ENCODE measurements at places on chromosomes 16 and 17.

DNA sequence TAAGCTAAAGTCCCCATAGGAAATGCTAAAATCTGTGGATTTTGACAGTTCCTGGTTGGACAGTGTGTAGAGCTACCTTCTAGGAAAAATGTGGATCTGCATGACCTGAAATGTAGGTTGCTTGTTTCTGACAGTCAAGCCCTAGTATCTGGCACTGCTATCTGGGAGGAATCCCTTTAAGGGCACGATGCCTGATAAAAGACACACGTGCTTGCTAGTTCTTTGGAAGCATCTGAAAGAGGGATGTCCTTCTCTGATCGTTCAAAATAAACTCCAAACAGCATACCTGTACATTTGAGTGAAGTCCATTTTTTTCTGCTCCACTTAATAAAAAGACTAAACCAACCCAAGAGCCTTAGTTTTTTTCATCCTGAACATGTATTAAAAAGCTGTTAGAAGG, 101.3 kb downstream of the CDK5R1 start:
- DNase-seq: no peak

DNA sequence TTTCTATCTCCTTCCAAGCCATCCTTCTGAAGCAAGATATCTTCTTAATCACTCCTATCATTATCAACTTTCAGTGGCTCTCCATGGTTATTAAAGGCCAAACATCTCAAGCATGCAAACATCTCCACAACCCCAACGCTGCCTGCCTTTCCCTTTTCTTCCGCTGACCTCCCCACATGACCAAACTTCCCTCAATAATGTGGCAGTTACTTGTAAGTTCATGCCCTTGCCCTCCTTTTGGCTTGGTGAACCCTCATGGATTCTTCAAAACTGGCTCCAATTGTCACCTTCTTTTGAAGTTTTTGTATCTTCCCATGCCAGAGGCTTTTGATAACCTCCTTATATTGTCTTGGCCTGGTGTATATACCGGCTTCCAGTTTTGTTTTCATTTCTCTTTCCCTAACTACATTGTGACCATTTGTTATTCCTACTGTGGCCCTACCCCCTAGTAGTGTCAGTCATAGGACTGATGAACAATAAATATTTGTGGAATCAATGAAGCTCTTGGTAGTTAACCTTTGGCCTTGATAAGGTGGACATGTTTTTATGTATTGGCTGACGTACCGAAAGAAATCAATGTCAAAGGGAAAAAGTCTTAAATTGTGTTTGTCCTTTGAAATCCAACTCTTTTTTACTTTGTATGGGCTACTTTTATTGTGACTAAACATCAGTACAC, 19.9 kb upstream of the SMIM36 start:
- DNase-seq: no peak

DNA sequence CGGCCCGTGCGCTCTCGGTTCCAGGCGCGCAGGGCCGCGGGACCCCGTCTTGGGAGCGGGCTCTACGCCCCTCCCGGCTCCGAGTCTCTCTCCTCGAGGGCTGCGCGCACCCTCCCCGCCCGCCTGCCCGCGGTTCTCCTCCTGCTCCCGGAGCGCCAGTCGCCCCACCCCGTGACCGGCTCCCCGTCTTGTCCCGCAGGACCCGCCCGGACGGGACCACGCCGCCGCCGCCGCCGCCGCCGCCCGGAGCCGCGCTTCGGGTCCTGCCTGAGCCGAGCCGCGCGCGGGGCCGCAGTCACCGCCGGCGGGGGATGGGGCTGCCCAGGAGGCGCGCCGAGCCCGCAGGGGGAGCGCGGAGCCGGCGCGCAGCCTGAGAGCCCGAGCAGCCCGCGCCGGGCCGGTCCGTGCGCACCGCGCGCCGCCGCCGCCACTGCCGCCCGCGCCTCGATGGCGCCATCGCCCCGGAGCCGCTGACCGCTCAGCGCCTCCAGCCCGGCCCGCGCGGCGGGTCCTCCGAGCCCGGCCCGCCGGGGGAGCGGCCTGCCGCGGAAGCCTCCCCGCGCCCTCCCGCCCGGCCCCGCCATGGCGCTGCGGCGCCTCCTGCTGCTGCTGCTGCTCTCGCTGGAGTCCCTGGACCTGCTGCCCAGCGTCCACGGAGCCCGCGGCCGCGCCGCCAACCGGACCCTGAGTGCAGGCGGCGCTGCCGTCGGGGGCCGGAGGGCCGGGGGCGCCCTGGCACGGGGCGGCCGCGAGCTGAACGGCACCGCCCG, at the start of gene SHISA6:
TSS of gene SHISA6 (plus strand) at position 373 of the 770 bp plus-strand sequence.
- DNase-seq: no peak

DNA sequence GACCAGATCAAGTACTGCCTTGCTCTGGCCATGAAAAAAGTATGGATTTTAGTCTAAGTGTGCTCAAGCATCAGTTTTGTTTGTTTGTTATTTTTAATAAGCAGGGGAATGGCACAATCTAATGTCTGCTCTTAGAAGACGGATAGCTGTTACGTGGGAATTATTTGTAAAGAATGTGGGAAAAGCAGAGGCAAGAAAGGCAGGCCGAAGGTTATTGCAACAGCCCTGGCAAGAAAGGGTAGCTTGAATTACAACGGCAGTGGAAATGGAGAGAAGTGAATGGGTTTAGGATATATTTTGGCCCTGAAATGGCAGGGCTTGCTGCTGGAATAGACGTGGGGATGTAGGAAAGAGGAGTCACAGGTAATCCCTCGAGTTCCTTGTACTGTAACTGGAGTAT, 987 bp upstream of the HASPIN start:
- DNase-seq: no peak

GRCh38 chr16:46586011-46586577, 35.1 kb downstream of the SHCBP1 start:
- DNase-seq: no peak

- DNase-seq: no peak
Observed at GRCh38 chr16:7605812-7606211, 273.2 kb downstream of the RBFOX1 start.

GRCh38 chr17:72987166-72987565, 105.3 kb downstream of the SLC39A11 start:
- DNase-seq: no peak

DNA sequence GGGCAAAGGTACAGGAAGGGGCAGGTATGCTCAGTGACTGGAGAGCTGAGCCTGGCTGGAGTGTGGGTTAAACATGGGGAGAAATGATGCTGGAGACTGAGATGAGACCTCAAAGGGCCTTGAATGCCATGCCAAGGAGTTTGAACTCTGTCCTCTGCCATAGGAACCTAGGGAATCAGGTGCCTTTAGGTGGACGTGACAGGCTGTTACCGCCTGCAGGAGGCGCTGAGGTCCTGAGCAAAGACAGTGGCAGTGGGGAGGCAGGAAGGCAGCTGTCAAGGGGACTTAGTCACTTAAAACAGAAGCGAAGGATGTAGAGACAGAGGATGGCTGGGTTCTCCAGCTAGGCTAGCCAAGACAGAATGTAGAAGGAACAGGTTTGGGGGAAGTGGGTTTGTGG, 9.1 kb downstream of the PSMB3 start:
- no peak for DNase-seq

- no peak for DNase-seq
Observed at GRCh38 chr17:4580291-4580690, 4.0 kb upstream of the SMTNL2 start.

- DNase-seq: no peak
Observed at GRCh38 chr17:73933871-73934270, 269.6 kb upstream of the RPL38 start.

DNA sequence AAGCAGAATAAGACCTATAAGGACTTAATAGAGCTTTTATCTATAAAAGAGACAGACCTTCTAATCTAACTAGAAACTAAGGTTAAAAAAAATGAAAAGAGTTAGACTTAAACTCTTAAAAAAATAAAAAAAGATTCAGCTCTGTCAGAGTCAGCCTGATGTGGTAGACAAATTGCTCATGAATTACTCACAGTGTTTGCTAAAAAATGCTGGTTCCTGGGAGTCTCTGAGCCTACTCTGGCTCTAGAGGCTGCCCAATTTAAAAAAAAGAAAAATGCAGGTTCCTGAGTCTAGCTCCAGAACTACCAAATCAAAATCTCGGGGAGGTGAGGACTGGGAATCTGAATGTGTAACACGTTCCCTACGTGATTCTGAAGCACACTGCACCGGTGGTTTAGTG, 18.1 kb downstream of the SOST start:
- DNase-seq: no peak

DNA sequence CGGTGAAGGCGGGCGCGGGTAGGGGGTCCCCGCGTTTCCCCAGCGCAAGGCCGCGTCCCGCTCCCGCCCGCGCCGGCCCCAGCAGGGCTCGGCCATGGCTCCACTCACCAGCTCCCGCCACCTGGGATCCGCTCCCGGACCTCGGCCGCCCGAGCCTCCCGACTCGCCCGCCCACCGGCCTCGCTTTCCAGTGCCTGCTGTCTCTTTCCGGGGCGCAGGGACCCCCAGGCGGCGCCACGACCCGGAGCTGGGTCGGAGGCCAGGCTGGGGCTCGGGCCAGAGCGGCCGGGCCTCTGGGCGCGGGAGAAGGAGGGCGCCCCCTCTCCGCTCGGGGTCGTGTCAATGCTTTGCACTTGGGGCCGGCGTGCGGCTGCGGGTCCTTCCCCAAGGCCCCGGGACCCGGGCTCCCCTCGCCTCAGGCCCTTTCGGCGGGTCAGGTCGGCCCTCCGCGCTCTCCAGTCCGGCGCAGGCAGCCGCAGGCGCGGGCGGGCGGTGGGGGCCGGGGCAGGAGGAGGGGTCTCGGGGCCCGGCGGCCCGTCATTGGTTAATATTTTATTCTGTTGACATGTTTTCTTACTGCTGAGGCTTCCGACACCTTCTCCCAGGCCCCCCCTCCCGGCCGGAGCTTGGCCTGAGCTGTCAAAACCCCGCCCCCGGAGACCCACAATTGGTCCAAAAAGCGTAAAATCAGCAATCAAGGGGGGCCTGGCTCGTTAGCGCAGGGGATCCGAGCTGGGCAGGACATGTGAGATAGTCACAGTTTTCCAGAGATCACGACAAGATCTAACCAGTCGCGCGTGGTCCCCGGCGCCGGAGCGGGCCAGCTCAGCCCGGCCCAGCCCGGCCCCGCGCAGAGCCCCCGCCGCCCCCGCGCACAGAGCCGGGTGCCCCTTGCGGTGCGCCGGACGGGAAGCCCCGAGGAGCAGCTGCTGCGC, at the start of gene TBX2:
TSS of gene TBX2 (plus strand) at position 713 of the 935 bp plus-strand sequence. CDS start 334 bp downstream, outside the sequence.
- no peak for DNase-seq

GRCh38 chr17:17401271-17401781, 75.5 kb upstream of the MED9 start:
- DNase-seq: no peak

- DNase-seq: no peak
Observed at GRCh38 chr16:909281-910000, 61.3 kb downstream of the LMF1 start.

DNA sequence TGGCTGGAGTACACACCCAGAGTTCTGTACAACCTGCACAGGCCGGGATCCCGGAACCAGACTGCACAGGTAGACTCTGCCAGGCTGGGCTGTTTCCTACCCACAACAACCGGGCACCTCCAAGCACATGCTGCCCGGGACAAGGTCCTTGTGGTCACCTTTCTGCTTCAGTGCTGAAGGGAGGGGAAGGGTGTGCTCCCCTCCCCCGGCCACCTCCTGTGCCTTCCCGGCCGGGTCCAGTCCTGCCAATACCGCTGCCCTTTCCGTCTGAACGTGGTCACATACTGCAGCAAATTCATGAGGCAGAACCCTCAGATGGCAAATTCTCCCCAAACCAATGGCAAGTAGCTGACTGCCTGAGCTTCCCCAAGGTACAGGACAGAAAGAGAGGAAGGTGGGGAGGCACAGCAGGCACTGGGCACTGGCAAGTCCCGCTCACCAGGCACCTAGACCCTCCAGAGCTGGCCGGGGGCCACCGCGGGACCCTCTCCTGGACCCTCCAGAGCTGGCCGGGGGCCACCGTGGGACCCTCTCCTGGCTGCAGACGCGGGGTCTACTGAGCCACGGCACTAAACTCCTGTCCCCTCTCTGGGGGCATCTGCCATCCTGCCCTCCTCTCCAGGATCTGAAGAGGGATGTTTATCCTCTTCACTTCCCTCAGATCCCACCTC, 22.8 kb downstream of the SLC43A2 start:
- no peak for DNase-seq

DNA sequence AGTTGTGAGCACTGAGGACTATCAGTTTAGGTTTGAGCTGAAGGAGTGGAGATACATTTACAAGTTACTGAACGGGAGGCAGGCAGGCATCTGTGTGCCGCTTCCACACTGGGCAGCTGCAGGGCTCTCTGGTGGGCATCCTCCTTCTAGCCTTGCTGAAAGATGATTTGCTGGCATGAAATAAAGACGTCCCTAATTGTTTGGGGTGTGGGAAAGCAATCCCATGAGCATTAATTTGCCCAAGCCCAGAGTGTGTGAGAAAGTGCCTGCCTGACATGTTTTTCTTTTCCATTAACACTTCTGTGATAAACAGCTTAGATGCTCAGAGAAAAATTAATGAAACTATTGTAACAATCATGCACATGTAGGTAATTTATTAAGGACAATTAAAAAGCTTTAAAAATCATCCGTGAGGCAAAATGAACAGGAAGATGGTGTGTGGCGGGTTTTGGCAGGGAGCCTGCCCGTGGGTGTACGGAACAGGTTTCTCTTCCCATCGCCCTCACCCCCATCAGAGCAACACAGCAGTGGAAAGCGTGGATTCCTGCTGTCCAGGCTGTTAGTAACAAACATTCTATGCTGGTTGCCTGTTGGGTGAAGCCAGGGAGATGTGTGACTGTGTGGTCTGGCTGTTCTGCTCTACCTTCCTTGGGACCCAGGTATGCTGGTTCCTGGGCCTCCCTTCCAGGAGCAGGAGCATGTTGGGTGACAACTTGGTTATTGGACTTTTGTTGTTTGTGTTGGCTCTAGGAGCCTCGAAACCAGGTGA, 191.9 kb downstream of the MSI2 start:
- DNase-seq: no peak

GRCh38 chr16:85283305-85284050, 171.2 kb upstream of the CIBAR2 start:
- DNase-seq: no peak

DNA sequence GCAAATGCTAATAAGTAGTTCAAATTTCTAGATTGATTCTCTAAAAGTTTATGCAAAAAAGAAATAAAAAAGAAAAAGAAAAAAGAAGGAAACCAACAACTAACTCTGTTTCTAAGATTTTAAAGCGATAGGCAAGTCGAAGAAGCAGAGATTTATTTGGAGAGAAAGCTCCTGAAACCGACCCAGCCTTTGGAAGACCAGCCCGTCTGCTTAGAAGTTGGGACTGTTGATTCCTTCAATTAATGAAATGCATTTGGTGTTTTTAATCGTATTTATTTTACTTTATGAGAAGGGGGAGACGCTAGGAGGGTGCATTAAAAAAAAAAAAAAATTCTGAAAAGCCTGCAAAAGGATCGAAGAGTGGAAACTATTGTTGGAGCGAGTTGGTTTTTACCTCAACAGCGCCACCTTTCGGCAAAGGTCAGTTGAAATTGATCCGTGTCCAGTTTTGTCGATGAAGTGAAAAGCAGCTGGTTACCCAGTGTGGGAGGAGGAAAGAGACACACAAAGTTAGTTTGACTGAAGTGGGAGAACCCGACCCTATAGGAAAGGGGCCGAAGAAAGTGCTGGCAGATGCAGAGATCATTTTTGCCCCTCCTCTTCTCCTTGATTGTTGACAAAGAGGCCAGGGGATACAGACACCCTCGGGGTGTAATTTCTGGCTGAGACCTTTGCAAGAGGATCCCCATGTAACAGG, 1.5 kb upstream of the MAF start:
- peak; percentile 76 for DNase-seq

GRCh38 chr17:60451965-60452364, 29.7 kb downstream of the CHCT1 start:
- DNase-seq: no peak
